Liver (tissue), 10 donors: ENCODE measurements at places on chromosomes 4 and X.

DNA sequence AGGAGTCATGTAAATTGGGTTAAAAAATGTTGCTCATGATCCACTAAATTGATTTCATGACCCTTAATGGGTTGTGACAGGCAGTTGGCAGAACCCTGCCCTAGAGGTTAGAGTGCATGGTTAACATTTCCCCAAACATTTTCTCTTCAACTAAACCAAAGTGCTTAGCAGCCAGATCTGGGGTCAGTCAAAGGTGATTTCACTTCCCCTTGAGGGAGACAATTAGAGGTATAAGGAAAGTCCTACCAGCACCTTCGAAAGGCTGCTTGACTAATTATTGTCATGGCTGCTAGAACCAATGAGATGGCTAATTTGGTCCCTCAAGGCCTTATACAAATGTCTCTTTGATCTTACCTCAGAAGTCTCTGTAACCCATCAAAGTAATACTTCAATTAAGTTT lies 30.9 kb upstream of the INTS6L start:
- DNase-seq: no peak

GRCh38 chr4:17055788-17056187 lies 157.3 kb upstream of the LDB2 start:
- no peak for DNase-seq

GRCh38 chrX:107678957-107679740 lies 50.8 kb downstream of the PRPS1 start:
- DNase-seq: no peak

- DNase-seq: no peak
Measured at GRCh38 chr4:143667461-143667860, 33.0 kb downstream of the FREM3 start.

GRCh38 chr4:101660607-101661006 lies 129.9 kb upstream of the BANK1 start:
- DNase-seq: no peak

DNA sequence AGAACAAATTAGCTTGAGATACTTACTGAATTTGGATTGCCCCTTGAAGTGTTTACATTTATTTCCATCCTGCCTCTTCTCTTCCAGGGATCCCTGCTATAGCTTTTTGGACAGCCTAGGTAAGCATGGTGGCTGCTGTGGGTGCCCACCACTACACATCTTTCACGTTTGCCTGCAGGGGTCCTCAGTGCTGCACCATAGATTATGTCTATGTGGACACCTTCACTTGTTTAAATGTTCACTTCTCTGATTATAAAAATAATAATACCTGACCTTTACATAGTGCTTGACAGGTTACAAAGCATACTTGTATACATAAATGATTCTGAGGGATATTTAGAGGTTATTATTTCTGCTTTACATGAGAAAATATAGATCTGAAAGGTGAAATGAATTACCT lies 67.9 kb upstream of the SLC4A4 start:
- peak; percentile 37 for DNase-seq

DNA sequence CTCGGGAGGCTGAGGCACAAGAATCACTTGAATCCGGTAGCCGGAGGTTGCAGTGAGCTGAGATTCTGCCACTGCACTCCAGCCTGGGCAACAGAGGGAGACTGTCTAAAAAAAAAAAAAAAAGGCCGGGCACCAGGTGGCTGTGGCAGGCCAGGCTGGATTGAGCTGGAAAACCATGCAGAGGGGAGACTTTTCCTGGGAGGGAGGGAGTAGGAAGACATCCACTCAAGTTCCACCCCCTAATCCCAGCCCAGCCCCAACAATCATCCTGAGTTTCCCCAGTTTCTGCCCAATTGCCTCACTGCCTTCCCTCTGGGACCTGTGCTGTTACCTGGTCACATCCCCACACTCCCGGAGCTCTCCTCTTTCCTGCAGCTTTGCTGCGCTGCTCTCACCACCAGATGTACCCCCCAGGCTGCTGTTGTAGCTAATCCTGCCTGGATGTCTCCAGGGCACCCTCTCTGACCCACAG lies 9.0 kb upstream of the TSPYL2 start:
- DNase-seq: no peak

DNA sequence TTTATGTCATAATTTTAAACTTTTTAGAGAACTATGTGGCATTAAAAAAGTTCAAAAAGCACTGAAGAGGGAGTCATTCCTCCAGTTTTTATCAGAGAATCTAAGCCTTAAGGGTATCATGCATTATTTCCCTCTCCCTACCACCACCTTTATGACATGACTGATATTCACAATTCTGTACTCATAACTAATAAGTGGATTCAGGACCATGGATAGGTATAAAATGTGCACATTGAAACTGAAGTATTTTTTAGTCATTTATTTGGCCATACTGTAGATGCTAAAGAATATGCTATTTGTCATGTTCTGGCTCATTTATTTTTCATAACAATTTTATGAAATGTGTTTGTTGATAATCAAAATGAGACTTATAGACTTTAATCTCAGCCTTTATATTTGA lies 897.5 kb upstream of the AGA start:
- no peak for DNase-seq

DNA sequence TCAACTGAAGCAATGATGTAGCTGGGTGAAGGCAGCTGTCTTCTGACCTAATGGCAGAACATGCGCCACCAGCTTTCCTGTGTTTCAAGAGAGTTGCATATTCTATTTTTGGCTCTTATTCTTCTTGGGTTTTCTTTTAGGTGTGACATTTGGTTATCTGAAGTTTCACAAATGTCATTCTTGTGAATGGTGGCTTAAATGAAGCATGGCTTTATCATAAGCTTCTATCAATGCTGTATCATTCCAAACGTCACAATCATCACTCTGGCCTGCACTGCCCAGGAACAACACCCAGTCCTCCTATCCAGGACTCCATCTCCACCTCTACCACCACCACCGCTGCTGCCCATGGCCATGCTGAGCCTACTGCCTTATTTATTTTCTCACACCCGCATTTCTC lies 69.7 kb upstream of the WWC2 start:
- no peak for DNase-seq

GRCh38 chr4:25870081-25870480 lies 7.3 kb upstream of the SEL1L3 start:
- no peak for DNase-seq

DNA sequence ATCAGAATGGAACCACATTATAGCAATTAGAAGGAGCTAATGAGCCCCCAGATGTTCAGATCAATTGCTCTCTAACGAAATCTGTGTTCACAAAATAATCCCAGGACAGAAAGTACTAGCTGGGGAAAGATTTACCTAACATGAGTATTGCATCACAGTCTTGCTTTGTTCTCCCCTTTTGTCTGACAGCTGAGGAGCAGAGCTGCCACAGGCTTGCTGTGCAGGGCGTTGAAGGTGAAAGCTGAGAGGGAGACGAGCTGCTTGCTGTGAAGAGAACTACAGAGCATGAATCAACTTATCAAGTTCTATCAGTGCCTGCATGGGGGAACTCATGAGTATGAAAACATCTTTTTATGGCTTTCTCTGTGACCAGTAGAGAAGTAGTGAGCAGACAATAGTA lies 441.2 kb downstream of the CENPC start:
- DNase-seq: no peak

- DNase-seq: no peak
Measured at GRCh38 chrX:9670136-9670814, 95.4 kb downstream of the GPR143 start.

DNA sequence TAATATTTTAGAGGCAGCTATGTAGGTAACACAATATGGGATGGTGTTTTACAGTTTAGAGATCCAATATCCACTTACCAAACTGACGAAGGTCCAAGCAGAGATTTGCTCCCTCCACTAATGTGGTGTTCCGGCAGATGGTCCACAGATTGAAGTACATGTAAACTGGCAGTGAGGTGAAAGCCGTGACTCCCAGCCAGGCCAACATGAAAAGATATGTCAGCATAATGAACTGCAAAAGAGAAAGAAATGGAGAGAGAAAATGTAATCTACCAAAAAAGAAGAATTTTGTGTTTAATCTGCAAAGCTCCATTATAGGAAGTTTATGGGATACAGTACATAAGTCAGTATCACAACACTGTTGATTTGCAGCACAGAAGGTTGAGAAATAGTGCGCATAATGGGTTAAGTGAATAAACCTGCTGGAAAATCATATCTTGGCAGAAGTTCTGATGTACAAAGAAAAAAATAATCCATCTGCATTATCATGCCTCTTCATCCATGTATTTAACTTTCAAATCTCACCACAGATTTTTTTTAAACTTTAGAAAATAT lies 160.2 kb downstream of the GPM6A start:
- no peak for DNase-seq

DNA sequence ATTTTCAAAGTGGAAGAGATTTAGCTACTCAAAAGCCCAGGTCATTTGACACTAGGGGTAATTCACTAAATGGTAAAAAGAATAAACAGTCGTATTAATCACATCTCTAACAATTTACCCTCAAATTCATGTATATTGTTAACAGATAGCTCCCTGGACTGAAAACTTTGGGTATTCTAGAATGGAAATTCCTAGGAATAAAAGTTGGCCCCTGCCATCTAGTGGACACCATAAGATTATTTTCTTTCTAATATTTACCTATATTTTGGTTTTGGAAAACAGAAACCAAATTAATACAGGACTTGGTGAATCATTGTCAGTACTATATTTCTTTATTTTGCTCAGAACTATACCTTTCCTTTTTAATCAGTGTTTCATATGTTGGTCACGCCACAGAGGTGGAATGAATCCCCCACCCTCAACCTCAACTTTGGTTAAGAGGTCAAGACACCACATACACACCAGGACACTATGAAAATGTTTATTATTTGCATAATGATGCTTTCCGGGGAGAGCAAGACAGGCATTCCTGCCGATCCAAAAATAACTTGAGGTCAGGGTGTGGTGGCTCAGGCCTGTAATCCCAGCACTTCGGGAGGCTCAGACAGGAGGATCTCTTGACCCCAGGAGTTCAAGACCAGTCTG lies 96.2 kb upstream of the APOOL start:
- DNase-seq: no peak

- no peak for DNase-seq
Measured at GRCh38 chr4:71564775-71565174, 219.1 kb downstream of the GC start.

DNA sequence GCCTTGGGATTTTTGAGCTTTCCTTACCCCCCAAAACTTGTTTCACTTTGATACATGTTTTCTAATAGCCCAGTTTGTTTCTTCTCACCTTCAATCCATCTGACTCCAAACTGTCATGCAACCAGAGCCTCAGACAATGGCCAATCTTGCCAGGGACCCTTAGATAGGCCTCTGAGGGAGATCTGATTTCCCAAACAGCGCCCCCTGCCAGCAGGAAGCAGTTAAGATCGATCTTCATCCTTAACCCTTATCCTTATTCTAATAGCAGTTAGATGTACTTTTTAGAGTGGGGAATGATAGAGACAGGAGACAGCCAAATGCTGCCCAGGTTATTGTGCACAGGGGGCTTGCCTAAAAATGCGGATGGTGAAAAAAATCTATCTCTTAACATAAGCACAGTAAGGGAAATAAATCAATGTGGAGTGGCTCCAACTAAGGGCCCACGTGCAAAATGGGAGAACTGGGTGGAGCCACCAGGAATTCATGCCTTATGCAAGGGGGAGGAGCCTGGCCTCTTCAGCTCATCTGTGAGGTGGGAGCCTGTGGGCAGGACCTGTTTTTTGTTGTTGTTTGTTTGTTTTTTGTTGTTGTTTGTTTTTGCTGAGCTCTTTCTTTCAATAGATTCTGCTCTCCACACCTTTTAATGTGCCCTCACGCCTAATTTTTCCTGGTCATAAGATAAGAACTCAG lies 833.6 kb upstream of the AGA start:
- no peak for DNase-seq

DNA sequence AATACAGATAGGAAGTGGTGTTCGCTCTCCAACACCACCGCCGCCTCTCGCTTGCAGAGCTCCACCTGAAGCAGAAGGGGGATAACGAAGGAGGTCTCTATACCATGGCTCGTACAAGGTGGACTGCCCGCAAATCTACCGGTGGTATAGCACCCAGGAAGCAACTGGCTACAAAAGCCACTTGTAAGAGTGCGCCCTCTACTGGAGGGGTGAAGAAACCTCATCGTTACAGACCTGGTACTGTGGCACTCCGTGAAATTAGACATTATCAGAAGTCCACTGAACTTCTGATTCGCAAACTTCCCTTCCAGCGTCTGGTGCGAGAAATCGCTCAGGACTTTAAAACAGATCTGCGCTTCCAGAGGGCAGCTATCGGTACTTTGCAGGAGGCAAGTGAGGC lies 5.2 kb upstream of the BMP15 start:
- DNase-seq: no peak

DNA sequence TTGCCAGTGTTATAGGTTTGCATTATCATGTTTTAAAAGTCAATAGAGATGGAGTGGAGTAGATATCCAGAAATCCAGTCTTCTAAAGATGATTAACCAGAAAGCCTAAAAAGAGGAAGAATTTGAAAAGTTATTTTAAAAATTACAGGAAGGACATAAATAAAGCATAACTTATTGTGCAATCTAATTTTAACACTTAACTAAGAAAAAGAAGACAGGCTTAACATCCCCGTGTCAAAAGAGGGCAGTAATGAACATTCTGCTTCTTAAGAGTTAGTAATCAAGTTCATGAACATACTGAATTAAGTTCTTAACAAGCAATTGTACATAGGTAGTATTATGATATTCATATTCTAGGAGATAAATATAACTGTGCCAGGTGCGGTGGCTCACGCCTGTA lies 39.3 kb downstream of the ELF2 start:
- no peak for DNase-seq

DNA sequence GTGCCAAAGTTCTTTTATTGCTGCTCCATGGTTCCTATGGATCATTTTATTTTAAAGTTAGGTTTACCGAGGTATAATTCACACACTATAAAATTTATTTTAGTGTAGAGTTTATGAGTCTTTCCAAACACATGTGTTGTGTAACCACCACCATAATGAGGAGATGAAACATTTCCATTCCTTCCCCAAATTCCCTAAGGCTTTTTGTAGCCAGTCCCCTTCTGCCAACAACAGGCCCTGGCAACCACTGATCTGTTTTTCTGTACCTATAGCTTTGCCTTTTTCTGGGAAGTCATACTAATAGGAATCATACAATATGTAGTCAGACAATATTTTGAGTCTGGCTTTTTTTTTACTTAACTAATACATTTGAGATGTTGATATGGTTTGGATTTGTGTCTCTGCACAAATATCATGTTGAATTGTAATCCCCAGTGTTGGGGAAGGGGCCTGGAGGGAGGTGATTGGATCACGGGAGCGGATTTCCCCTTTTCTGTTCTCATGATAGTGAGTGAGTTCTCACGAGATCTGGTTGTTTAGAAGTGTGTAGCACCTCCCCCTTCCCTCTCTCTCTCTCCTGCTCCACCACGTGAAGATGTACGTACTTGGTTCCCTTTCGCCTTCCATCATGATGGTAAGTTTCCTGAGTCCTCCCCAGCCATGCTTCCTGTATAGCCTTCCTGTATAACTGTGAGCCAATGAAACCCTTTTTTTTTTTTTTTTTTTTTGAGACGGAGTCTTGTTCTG lies 59.6 kb upstream of the DHX15 start:
- DNase-seq: no peak

DNA sequence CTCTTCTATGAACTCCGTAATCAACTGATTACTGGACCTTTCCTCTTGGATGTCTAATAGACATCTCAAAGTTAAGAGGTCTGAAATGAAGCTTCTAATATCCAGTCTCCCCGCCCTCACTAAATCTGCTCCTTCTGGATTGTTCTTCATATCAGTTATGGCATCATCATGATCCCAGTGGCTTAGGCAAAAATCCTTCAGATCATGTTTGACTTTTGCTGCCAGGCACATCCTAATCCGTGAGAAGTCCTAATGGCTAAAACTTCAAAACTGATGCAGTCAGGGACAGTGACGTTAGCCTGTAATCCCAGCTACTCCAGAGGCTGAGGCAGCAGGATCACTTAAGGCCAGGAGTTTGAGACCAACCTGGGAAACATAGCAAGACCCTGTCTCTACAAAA lies 55.1 kb upstream of the GUCY1A1 start:
- DNase-seq: no peak

- DNase-seq: no peak
Measured at GRCh38 chr4:38935391-38936073, 67.9 kb downstream of the FAM114A1 start.
